ENCODE measurements at places on chromosomes 1 and 21. TPM values are rescaled to one million over a fixed set of nuclear protein-coding genes. Genes with fewer than 3 reads are reported as not detected.

DNA sequence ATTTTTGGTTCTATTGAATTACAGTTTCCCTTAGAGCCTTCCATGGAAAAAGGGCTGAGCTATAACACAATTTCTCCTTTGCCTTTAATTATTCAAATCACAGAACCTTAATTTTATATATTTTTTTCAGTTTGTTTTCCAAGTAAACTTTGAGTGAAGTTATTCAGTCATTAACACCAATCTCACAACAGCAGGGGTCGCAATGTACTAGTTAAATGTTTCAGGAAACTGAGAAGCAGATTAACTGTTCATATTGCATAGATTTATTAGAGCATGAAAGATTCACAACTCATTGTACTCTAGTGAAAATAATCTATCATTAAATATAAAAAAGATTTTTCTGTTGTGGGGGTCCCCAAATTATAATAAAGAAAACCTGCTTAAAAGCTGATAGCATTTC lies 64.1 kb downstream of the KIFAP3 start:
- peak; percentile 29 for DNase-seq

DNA sequence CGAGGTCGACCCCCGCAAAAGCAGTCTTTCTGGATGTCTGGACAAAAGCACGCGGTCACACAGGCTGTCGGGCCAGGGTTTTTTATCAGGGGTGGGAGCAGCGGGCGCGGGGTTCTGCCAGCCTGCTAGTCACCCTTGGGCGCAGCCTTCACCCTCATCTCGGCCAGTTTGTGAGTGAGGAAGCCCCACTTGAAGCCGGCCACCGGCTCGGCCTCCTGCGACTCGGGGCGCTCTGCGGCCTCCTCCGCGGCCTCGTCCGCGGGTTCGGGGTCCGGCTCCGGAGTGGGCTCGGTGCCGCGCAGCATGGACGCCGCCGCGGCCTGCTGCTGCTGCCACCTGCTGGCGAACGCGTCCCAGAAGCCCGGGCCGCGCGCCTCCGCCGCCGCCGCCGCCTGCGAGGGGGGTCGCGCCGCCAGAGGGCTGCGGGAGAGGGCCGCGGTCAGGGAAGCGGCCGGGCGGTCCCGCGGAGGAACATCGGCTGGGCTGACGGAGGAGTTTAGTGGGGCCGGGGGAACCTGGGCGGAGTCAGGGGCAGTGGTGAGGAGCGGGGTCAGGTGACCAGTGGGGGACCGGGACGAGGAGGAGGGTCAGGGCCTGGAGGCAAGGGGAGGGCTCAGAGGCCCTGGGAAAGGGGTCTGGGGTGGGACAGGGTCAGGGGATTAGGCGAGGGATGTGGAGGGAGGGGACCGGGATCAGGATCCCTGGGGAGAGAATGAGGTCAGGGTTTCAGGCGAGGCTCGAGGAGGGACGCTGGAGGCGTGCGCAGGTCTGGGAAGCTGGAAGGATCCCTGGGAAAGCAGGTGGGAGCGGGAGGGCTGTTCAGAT lies 4.5 kb downstream of the C1orf232 start:
- DNase-seq = no peak

GRCh38 chr1:201647094-201647493 lies 108.2 kb downstream of the NAV1 start:
- DNase-seq = no peak

DNA sequence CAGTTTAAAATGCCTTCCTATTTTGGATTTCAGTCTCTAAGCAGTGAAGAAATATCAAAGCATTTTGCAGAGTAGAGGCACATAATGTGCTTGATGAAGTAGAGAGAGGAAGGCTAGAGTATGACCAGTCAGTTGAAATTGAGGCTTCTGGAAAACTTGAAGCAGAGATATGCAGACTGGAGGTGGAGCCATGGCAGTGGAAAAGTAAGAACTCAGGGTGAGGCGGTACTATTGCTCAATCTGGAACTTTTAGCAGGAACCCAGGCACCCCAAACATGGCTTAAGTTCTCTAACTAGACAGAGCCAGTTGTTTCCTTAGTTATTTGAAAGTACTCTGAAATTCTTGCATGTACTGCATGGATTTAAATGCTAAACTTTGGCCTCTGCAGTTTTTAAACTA lies 288.6 kb downstream of the HHAT start:
- no peak for DNase-seq

GRCh38 chr1:198333744-198334143 lies 176.9 kb downstream of the NEK7 start:
- DNase-seq = peak; percentile 50

The CYYR1 gene
- 4.7 TPM for total RNA-seq
